ENCODE measurements at places on chromosomes 11 and 22.

- no peak for DNase-seq
Observed at GRCh38 chr11:46294365-46295309, 17.2 kb downstream of the CREB3L1 start.

DNA sequence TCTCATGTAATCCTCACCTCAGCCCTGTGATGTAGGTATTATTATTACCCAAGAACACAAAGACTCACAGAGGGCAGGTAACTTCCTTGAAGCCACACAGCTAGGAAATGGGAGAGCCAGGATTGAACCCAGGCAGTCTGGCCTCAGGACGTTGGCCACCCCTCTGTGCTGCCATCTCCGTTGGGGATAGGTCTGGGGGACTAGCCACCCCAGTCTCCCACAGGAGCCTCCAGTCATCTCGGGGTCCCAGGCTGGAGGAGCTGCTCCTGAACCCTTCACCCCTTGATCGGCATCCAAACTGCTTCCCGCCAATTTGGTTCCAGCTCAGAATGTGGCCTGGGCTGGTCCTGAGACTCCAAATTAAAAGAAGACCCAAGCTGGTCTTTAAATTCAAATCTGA is 10.4 kb upstream of the TCF20 start:
- DNase-seq = no peak

DNA sequence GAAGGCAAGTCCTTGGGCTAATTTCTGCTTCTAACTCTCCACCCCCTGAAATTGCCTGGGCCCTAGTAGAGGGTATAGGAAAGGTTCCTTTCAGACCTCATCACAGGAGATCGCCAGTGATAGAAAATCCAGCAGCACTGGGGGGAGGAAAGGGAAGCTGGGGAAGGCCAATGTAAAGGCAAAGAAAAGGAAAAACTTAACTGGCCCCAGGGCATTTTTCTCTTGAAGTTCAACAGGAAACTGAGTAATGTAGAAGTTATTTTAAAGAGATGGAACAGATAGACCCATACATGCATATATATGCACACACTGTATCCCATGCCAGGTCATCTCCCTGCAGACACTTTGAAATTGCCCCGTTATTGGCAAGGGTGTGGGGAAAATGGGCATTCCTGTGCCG is 134.0 kb downstream of the TRIM44 start:
- no peak for DNase-seq

DNA sequence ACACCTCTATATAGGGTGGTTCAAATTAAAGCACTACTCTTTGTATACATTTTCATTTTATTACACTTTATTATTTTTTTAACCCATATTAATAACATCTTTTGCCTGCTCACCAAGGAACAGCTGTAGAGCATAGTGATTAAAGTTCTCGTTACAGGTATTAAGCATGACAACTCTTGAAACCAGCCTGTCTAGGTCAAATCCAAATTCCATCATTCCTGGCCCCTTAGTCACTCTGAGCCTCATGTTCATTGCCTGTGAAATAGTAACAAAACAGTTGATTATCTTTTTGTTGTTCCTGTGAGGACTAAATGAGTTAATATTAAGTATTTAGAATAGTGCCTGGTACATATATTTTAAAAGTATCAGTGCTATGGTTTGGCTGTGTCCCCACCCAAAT is 334.5 kb downstream of the RAB38 start:
- DNase-seq = no peak

DNA sequence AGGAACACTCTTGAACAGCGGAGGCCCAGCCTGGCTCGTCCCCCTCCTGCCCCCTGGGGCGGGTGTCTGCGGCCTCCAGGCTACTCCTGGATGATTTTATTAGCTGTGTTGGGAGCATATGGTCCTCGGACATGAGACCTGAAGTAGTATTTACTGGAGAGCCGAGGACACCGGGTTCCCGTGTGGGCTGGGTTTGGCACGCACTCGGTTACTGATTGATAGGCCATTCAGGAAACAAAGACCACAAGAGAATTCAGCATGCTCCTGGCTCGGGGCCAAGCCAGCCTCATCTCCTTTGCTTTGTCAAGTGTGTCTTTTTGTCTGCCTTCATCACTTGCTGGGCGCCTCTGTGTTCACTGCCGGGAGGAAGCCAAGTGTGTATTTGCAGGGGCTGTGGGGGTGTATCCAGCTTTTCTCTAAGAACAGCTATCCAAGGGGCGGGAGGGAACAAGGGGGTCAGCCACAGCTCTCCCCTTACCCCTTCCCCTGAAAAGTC is 9.7 kb downstream of the FXYD2 start:
- peak; percentile 87 for DNase-seq

DNA sequence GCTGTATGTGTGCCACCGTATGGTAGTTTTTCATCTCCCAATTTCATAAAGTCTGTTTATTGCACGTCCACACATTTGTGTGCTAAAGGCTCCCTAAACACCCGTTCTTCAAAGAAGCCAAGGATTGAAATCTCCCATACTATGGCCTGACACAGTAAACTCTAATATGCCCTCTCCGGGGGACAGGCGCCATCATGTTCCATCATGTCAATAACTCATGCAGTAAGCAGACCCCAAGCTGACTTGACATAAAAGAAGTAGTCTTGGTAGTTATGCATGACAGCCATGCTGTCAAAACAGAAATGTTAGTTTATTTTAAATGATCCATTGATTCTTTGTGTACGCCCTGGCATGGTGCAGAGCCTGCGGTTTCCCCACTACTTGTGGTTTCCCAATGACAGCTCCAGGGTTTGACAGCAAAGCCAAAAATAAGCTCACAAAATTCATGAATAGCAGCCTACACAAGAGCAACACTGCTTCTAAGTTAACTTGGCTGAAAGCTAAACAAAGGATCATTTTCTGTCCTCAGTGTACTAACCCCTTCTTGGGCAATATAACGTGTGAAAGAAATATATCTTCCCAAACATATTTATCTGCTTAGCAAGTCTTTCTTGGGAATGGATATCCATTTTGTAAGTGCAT is 56.5 kb upstream of the CABP7 start:
- DNase-seq = no peak

GRCh38 chr11:120682866-120683265 is 171.3 kb downstream of the GRIK4 start:
- no peak for DNase-seq

GRCh38 chr11:44472916-44473315 is 92.5 kb upstream of the CD82 start:
- no peak for DNase-seq

- DNase-seq = no peak
Observed at GRCh38 chr11:71979602-71980001, 19.1 kb upstream of the IL18BP start.

DNA sequence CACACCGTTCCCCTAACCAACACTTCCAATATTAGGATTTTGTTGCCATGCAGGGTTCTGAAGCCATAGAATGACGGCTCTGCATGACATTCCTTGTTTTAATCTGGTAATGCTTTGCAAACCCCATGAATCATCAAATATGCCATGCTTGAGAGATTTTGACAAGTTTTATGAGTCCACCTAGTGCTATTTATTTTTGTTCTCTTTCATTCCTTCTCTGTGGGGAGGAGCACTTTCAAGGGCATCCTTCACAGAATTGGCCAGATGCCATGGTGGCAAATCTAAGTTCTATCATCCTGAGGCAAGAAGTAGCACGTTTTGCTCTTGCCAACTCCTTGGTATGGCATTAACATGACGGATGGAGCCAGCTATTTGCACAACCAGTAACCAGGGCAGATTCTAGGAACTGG is 268.4 kb downstream of the FAM76B start:
- DNase-seq = no peak

GRCh38 chr11:122215244-122215992 is 99.4 kb upstream of the BLID start:
- DNase-seq = peak; percentile 10

DNA sequence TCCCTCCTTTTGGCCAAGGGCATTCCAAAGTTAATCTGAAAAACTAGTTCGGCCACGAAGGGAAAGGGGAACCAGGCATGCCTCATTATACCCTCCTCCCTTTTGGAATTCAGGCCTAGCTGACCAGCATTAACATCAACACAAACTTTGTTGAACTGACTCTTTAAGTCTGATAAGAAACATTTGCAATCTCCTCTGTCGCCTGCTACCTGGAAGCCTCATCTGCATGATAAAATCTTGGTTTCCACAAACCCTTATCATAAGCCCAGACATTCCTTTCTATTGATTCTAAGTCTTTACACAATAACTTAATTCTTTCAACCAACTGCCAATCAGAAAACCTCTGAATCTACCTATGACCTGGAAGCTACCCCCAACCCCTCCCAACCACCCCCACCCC is 11.4 kb downstream of the POGLUT3 start:
- no peak for DNase-seq

DNA sequence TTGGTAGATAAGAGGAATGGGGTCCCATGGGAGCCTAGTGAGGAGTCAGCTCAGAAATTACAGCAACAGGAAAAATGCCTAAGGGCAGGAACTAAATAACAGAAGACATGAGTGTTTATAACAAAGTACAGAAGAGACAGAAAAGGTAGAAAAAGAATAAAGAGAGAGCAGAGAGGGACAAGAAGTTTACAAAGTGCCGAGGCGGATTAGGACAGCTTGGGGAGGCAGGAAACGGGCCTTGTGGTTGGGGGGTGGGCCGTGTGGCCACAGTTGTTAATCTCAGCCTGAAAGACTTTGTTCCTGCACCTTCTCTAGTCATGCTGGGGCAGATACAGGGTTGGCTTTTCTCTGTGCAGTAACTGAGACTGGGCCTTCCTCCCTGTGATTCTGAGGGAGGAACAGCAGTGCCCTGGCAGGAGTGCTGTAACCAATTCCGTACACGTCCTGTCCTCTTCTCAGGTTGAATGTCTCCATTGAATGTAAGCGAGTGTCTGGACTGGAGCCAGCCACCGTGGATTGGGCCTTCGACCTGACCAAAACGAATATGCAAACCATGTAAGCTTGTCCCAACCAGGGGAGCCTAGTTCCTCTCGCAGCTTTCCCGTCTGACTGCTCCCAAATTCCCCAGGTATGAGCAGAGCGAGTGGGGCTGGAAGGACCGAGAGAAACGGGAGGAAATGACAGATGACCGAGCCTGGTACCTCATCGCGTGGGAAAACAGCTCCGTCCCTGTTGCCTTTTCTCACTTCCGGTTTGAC is 13.2 kb downstream of the NAA40 start:
- peak; percentile 39 for DNase-seq

DNA sequence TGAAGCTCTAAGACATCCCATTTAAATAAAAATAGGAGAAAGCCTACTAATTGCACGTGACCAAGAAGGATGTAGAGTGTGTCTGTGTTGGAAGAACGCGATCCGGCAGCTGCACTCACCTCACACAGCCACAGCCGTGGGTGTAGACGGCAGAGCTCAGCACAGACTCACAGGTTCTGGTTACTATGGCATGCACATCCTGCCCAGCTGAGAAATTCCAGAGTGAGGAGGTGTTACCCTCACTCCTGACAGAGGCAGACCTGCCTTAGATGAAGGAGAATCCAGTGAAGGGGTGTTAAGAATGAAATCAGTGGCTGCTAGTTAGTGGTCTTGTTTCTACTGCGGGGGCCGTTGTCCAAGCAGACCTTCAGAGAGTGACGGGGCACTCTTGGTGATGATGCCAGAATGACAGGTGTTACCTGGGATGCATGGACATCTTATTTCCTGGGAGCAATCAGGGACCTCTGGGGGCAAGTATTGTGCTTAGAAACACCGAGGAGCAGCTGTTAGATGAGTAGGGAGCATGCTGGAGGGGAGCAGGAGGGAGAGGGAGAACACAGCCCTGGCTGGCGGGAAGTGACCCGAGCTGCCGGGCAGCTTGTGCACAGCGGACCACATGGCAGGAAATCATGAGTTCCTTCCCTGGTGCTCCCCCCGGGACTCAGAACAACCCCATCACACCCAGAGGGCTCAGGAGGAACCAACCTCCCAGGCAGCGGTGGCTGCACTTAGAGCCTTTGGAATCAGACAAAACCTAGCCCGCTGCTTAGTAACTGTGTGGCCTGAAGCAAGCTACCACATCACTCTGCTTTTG is 12.3 kb downstream of the KCNJ5 start:
- DNase-seq = no peak

GRCh38 chr22:41324821-41325528 is 23.6 kb downstream of the ZC3H7B start:
- no peak for DNase-seq

DNA sequence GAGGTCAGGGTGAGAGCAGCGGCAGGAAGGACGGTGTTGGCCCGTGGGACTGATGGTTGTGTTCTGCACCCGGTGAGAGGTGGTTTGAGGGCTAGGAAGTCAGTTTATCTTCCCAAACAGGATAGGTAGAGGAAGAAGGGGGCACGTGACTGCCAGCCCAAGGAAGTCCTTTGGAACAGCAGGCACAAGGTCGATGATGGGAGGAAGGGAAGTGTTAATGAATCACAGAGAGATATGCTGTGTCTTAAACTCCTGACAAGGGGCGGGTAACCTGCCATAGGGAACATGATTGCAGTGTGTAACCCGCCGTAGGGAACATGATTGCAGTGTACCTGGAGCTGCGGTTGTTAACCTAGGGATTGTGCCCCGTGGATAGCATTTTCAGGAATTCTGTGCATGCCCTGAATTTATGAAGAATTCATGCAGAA is 49.0 kb downstream of the PRR5L start:
- no peak for DNase-seq

DNA sequence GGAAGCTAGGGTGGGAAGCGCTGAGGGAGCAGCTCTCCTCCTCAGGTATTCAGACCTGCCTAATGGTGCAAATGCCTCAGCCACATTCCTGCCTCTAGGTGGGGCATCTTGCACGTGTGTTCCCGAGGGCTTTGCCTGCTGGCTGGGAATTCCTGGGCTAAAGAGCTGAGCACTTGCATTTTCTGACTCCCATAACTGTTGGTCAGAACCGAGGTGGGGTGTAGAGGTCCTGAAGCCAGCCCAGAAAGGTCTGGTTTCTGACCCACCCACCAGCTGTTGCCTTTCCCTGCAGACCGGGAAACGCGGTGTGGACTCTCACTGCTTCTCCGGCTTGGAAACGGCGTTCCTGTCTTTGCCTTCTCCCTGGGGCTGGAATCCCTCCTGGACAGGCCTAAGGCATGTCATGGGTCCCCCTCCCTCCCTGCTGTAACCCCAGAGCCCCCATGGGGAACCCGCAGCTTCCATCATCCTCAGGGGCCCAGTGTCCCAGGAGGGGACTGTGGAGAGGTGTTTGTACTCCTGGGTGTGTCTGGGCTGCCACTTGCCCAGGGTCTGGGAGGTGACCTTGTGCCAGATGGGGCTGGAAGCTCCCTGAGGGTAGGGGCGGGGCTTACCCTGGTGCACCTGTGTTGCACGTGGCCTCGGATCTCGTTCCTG is 24.0 kb upstream of the SMIM38 start:
- DNase-seq = no peak

DNA sequence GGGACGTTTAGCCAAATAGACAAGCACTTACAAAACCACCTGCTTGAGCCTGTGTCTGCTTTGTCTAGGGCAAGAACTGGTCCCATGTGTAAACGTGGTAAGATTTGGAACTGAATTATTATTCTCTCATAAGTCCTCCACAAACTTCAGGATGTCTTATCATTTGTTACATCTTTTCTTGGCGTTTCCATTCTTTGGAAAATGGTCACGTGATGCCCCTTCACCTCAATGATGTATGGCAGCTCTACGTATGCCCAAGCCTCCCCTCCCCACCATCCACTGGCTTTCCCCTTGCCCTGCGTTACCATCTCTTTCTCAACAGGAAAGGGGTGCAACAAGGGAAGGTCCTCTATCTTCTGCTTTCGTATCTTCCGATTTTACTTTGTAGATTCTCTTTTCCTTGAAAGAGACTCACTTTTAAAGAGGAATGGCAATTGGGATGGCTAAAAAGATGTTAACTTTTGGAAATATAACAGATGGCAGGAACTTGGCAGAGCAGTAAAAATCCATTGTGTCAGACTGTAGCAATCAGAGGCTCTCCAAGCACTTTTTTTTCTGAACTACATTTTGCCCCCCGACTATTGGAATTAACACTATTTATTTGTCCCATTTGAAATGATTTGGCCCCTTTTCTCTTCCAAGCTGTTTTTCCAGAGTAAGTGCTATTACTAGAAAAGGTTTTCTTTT is 117.6 kb downstream of the FAT3 start:
- DNase-seq = no peak

All from CD4-positive, alpha-beta T cell treated with Interleukin-2 at 100 ng/mL for 4 hours (primary cell).